ENCODE measurements at places on chromosomes 1 and 21.

- no peak for DNase-seq
These were observed 49.7 kb downstream of the AHDC1 start for GRCh38 chr1:27554293-27554692.

- no peak for DNase-seq
These were observed 528.5 kb downstream of the PLPP3 start for GRCh38 chr1:56050911-56051310.

DNA sequence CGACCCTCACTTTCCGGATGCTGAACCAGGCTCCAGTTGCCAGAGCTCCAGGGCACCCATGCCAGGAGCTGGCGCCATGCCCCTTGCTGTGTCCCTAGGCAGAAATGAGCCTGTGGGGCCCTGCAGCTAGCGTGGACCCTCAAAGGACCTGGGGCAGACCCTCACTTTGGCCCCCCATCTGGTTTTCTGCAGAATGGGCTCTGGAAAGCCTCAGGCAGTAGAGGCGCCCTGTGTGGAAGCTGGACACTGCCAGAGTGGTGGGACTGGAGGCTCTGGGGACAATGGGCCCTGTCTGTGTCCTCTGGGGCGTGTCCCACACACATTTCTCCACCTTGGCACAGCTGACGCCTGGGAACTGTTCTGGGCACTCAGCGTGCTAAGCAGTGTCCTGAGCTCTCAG, 6.3 kb upstream of the AURKAIP1 start:
- DNase-seq, result no peak

DNA sequence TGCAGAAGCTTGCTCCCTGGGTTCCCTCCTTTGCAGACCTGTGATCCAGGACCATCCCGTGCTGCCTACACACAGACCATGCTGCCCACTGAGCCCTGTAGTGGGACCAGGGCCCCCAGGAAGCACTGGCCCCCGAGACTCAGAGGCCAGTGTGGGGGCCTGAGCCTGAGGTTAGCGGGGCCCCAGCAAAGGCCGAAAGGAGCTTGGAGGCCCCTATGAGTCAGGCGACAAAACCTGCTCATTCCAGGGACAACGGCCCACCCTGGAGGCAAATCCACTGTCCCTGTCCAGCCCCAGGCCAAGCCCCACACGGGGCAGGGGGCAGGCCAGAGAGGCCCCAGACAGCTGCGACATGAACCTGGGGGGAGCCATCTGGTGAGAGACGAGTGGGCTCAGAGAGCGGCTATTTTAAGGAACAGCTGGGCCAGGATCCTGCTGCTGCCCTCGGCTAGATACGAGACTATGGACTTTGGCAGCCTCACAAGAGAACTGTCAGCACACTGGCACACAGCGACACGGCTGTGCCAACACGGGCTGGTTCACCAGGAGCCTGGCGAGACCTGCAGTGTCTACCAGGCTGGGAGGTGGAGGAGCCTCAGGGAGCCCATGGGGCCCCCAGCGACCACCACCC, 74.7 kb downstream of the ARHGEF16 start:
- DNase-seq, result peak; percentile 62

GRCh38 chr21:18417141-18417790, 13.7 kb upstream of the TMPRSS15 start:
- no peak for DNase-seq

DNA sequence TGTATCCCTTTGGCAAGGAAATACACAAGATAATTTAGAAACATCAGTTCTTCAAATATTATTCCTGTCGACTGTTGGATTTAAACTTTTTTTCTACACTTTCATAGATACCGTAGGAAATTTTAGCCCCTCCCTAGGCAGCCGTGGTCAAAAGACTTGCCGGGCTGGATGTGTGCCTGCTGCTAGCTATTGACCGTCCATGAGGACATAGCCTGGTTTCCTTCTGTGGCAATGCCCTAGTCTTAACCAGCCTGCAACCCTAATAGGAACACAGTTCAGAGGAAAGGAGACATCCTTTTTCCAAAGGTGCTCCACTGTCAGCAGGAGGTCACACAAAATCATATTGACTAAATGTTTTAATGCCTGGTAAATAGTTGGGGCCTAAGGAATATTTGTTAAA, 20.4 kb upstream of the KIAA1614 start:
- no peak for DNase-seq

GRCh38 chr1:93666613-93667384, 14.8 kb downstream of the BCAR3 start:
- DNase-seq, result no peak

DNA sequence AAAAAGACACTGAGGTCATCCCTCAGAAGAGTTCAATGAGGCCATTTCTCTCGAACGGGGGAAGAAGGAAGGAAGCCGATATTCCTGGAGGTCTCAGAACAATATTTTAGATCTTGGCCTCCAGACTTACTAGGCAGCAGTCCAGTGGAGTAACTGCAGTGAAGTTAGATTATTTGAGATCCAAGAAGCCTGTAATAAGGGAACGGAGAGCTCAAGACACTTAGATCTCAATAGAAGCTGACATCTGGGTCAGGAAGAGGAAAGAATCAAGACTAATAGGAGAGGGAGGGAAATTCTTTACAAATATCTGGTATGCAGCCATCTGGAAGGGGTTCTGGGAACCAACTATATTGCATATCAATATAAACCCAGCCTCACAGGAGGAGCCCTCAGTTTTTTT, 13.6 kb upstream of the ENAH start:
- DNase-seq, result no peak

GRCh38 chr1:113684153-113684541, 75.1 kb downstream of the PHTF1 start:
- peak; percentile 17 for DNase-seq

DNA sequence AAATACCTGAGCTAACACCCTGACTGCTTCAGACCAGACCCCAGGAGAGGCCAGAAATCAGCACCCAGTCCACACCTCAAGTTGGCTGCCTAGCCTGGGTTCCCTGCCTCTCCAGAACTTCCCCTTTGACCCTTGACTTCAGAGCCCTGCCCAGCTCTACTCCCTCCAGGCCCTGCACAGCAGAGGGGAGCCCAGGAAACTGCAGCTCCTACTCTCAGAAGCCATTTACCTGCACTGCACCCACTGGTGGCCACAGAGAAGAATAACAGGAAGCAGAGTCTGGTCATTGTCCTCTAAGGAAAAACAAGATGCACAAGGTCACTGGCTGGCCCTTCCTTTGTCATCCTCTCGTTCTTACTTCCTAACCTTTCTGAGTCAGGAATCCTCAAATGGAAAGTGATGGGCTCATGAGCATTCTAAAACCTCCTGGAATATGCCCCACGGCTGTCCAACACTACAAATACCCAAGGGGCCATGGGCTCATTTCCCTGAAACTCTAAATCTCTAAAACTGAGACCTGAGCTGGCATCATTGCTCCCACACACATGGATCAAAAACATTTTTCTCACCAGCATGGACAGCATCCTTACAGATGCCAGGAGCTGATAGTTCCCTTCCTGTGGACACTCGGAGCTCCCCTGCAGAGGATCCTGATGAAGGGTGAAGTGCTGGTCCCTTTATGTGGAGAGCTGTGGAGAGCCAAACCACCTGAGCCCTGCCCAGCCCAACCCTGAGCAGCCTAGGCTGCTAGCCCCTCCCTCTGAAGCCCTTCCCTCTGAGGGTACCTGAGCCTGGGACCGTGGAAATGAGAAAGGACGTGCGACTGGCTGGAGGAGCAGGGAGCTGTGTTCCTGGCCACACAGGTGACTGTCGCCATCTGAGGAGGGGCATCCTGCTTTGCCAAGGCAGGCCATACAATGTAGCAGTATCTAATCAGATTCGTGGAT, at the start of gene ITLN2:
Gene ITLN2 (minus strand): TSS at position 652 of the 947 bp plus-strand sequence. CDS start 68 bp downstream, at position 584.
- peak; percentile 7 for DNase-seq

- no peak for DNase-seq
These were observed 98.9 kb upstream of the SLC44A3 start for GRCh38 chr1:94721240-94721639.

- peak; percentile 85 for DNase-seq
These were observed 16.5 kb downstream of the CCDC30 start for GRCh38 chr1:42479621-42480020.

- DNase-seq, result no peak
These were observed 71.6 kb downstream of the TMEM200B start for GRCh38 chr1:29052100-29052499.

- no peak for DNase-seq
These were observed 8.7 kb downstream of the SELENON start for GRCh38 chr1:25808481-25809244.

All from NCI-H524 (cell line).